ENCODE measurements at places on chromosomes 5 and 9.

DNA sequence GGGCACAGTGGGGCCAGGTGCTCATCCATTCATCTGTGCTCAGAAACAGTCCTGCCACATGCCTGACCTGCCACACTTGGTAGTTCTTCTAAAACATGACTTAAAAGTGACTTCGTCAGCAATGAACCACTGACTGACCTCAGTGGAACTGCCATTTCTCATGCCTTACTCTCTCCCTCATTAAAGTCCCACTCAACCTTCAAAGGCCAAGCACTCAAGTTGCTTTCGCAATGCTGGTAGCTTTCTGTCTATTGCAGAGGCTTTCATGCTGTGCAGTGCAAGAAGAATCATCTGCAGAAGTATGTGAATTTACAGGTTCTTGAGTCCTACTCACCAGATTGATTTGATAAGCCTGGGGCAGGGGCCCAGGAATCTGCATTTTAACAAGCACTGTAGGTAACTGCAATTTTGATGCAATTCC, 23.9 kb downstream of the B4GALT1 start:
- no peak for DNase-seq

DNA sequence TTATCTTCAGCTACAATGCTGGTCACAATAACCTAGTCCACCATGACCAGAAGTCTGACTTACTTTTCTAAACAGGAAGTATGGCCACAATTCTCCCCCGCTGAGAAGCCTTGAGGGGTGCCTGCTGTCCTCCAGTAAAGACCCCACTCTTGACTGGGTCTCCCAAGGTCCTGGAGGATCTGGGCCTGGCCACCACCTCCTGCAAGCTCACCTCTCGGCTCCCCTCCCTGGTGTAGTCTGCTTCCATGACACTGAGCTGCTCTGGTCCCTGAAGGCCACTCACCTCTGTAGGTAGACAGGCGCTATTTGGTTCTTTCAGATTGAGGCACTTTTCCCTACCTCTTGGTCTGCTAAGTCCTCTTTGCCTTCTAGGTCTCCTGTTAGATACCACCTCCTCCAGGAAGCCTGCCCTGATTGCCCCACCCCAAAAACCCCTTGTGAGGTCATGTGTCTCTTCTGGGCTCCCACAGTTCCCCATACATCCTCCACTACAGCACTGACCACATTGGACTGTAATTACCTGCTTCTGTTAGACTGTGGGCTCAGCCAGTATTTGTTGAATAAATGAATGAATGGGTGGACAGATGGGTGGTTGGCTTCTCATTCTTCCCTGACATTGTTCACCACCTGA, 62.6 kb upstream of the IER5L start:
- DNase-seq, result no peak

DNA sequence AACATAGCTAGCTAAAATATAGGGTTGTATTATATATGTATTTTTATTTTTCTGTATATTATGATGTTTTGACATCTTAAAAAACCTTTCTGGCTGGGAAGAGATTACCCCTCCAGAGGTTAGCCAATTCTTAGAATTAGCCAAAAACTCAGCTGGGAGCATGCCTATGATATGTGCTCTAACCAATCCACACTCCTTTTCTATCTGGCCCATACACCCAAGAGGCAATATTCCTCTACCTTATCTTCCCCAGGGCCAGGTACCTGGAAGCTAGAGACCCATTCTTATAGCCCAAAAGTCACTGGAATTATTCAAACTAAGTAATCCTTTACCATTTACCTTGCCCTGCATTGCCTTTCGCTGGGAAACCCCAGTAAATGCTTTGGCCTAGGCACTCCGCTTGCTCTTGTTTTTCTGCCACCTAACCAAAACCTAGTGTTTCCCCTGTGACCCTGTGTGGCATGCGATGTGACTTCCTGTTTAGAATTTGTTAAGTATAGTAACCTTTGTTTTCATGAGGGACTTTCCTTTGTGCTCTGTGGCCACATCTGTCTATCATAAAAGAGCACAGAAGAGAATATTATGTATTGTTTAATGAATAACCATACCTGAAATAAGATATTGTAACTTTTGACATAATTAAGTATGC, 37.4 kb downstream of the CSNK1G3 start:
- no peak for DNase-seq

GRCh38 chr5:65986050-65986451, 59.7 kb downstream of the ERBIN start:
- no peak for DNase-seq

Measured in GOT3 (cell line).